A549 treated with ZK216348 at 1 μM for 4 hours (cell line): ENCODE measurements at places on chromosomes 3 and 15. TPM values are rescaled to one million over a fixed set of nuclear protein-coding genes. Genes with fewer than 3 reads are reported as not detected.

Gene LTF
- not detected in 5 replicates for total RNA-seq

Gene CPLX3
- total RNA-seq = 0.07 TPM in 1 of 5 replicates, not detected in the others

Gene PIF1
- total RNA-seq = 11.6 to 25.2 TPM (median 19.5 TPM) in 5 replicates

Gene HTR3E
- total RNA-seq = not detected in 5 replicates

Gene RTP2
- total RNA-seq = not detected in 5 replicates

Gene KCNMB3
- 0.89 to 2.2 TPM (median 1.5 TPM) in 5 replicates for total RNA-seq

Gene C2CD4A
- 0.09 to 0.18 TPM (median 0.15 TPM) in 4 of 5 replicates, not detected in the other for total RNA-seq

Gene CCK
- 0.48 to 1.9 TPM (median 1.5 TPM) in 5 replicates for total RNA-seq

Gene APBA2
- total RNA-seq = 13.9 to 20.6 TPM (median 19.2 TPM) in 5 replicates

Gene OIP5
- 11.9 to 15.8 TPM (median 13.8 TPM) in 5 replicates for total RNA-seq

Gene ABI3BP
- total RNA-seq = 0.98 to 1.8 TPM (median 1.6 TPM) in 5 replicates

Gene ADAMTSL3
- total RNA-seq = 0.11 to 1.1 TPM (median 0.33 TPM) in 5 replicates

Gene AGTR1
- total RNA-seq = 0.19 to 0.68 TPM (median 0.54 TPM) in 5 replicates

Gene HGD
- total RNA-seq = 15.7 to 20.7 TPM (median 20.0 TPM) in 5 replicates

Gene FILIP1L
- 0.11 to 0.27 TPM (median 0.18 TPM) in 4 of 5 replicates, not detected in the other for total RNA-seq

Gene TMC3
- total RNA-seq = not detected in 5 replicates

Gene SCN10A
- not detected in 5 replicates for total RNA-seq

Gene AGBL1
- not detected in 5 replicates for total RNA-seq

Gene PXYLP1
- 9.7 to 16.1 TPM (median 13.1 TPM) in 5 replicates for total RNA-seq

Gene HRG
- not detected in 5 replicates for total RNA-seq

Gene SLC28A1
- total RNA-seq = 0.06 TPM in 1 of 5 replicates, not detected in the others

Gene DPPA2
- total RNA-seq = not detected in 5 replicates

Gene FBXW12
- total RNA-seq = not detected in 5 replicates

Gene SERPINI1
- 2.1 to 3.5 TPM (median 3.1 TPM) in 5 replicates for total RNA-seq

Gene LMCD1
- total RNA-seq = 59.3 to 69.5 TPM (median 66.2 TPM) in 5 replicates

Gene LAMB2
- 60.1 to 124 TPM (median 114 TPM) in 5 replicates for total RNA-seq

Gene CCDC9B
- total RNA-seq = 17.9 to 24.7 TPM (median 19.2 TPM) in 5 replicates

Gene LMAN1L
- total RNA-seq = not detected in 5 replicates

Gene EPHB1
- total RNA-seq = 0.06 to 0.20 TPM (median 0.12 TPM) in 3 of 5 replicates, not detected in the others

Gene CXCR6
- not detected in 5 replicates for total RNA-seq

Gene CPNE9
- 0.14 to 0.30 TPM (median 0.21 TPM) in 3 of 5 replicates, not detected in the others for total RNA-seq

Gene DUOXA2
- not detected in 5 replicates for total RNA-seq

Gene ACTR8
- 14.5 to 17.8 TPM (median 15.9 TPM) in 5 replicates for total RNA-seq

Gene AADACL2
- total RNA-seq = not detected in 5 replicates

Gene TCTA
- total RNA-seq = 18.9 to 24.4 TPM (median 23.7 TPM) in 5 replicates

Gene AMT
- total RNA-seq = 0.24 to 0.54 TPM (median 0.37 TPM) in 5 replicates

Gene XCR1
- total RNA-seq = not detected in 5 replicates

Gene RTP3
- total RNA-seq = not detected in 5 replicates

Gene APOD
- 0.54 to 1.4 TPM (median 0.93 TPM) in 5 replicates for total RNA-seq

Gene ITIH3
- total RNA-seq = not detected in 5 replicates

Gene RAB5A
- 35.0 to 88.7 TPM (median 45.7 TPM) in 5 replicates for total RNA-seq

Gene KLHL40
- not detected in 5 replicates for total RNA-seq

Gene TEX9
- 2.7 to 5.3 TPM (median 5.0 TPM) in 5 replicates for total RNA-seq

Gene PFN2
- total RNA-seq = 129 to 186 TPM (median 155 TPM) in 5 replicates

Gene ZNF80
- not detected in 5 replicates for total RNA-seq

Gene GDPGP1
- 3.7 to 5.7 TPM (median 4.7 TPM) in 5 replicates for total RNA-seq

Gene PRRT3
- 0.66 to 1.8 TPM (median 1.5 TPM) in 5 replicates for total RNA-seq

Gene DUOX1
- total RNA-seq = not detected in 5 replicates

Gene LSMEM2
- total RNA-seq = 0.14 TPM in 1 of 5 replicates, not detected in the others

Gene SERPINI2
- not detected in 5 replicates for total RNA-seq

Gene CCDC39
- total RNA-seq = not detected in 5 replicates

Gene HRH1
- total RNA-seq = 6.8 to 8.4 TPM (median 7.8 TPM) in 5 replicates

Gene MANF
- 114 to 136 TPM (median 118 TPM) in 5 replicates for total RNA-seq

Gene TBC1D2B
- 11.0 to 18.2 TPM (median 15.5 TPM) in 5 replicates for total RNA-seq

Gene SNX33
- total RNA-seq = 11.1 to 18.1 TPM (median 15.8 TPM) in 5 replicates
